Fibroblast of skin of right biceps (primary cell): ENCODE measurements at places on chromosomes 12 and 14.

- no peak for DNase-seq
Observed at GRCh38 chr12:89863968-89864367, 155.3 kb upstream of the ATP2B1 start.

- DNase-seq: no peak
Observed at GRCh38 chr12:105099356-105099755, 8.2 kb upstream of the WASHC4 start.

DNA sequence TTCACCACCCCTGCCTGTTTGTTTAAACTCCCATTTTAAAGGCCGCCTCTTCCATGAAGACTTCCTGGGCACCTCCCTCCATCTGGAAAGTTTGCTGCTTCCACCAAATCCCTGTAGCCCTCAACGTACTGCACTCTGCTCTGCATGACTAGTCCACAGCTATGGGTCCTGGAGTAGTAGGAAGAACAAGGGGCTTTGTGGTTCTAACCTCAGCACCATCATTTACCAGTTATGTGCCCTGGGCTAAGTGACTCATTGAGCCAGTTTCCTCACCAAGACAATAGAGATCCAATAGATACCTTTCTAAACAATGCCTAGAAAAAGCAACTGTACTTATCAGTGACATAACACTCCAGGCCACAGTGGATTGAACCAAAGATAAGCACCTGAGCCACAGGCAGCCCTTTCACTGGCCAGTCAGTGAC is 8.5 kb upstream of the LTBP2 start:
- peak; percentile 96 for DNase-seq

DNA sequence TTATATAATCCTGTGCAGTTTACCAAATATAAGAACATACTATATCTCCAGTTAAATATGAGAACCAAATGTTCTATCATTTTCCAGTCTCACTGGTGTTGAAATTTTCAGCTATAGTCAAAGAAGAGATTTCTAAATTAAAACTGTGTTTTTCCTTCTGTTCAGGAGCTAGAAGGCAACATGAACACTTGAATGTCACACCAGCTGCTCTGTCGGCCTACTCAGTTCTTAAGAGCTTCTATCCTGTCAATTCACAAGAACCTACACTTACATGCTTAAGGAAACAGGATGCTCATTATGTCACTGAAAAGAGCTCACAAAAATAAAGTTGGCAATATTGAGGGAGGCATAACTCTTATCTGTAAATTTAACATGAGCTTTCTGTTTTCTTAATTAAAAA is 43.1 kb downstream of the ATP2B1 start:
- no peak for DNase-seq

- peak; percentile 30 for DNase-seq
Observed at GRCh38 chr14:79661752-79662151, 549.6 kb downstream of the DIO2 start.

GRCh38 chr12:123532808-123533649 is 490 bp downstream of the RILPL1 start:
- peak; percentile 34 for DNase-seq

- DNase-seq: no peak
Observed at GRCh38 chr12:11805680-11806079, 156.2 kb downstream of the ETV6 start.

DNA sequence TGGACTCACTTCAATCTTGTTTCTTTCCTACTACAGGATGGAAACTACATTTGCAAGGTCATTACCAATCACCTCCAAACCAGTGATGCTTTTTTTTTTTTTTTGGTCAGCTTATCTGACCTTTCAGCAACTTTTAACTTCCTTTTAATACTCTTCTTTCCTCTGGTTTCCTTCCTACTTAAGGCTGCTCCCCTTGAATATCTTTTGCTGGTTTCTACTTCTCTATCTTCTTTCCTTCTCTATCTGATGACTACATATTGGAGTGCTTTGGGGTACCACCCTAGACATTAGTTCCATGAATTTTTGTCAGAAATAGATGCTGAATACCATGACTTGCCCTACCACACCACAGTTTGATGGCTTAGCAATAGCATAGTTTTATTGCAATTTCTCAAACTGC is 197.7 kb upstream of the DDHD1 start:
- no peak for DNase-seq

- no peak for DNase-seq
Observed at GRCh38 chr12:44379831-44380230, 496.3 kb downstream of the NELL2 start.

DNA sequence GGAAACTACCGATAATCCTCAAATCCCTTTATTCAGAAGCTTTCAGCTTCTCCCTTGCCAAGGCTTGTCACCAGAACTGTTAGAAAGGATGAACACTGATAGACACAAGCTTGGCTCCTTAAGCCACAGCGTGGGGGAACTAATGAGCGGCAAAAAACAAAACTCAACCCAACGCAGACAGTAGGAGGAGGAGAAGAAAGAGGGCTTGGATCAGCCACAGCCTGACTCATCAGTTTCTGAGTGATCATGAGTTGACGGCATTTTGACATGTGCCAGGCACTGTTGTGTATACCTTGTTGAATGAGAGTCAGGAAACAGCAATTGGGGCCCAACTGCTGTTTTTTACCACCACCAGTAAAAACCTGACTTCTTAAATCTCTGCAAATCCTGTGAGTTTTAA is 23.7 kb downstream of the PLXNC1 start:
- DNase-seq: peak; percentile 80

GRCh38 chr12:101086490-101087135 is 123.4 kb downstream of the SLC5A8 start:
- peak; percentile 46 for DNase-seq

GRCh38 chr12:30134229-30134628 is 350.5 kb upstream of the TMTC1 start:
- no peak for DNase-seq

- DNase-seq: peak; percentile 41
Observed at GRCh38 chr14:100079726-100080005, 14.4 kb downstream of the EVL start.

DNA sequence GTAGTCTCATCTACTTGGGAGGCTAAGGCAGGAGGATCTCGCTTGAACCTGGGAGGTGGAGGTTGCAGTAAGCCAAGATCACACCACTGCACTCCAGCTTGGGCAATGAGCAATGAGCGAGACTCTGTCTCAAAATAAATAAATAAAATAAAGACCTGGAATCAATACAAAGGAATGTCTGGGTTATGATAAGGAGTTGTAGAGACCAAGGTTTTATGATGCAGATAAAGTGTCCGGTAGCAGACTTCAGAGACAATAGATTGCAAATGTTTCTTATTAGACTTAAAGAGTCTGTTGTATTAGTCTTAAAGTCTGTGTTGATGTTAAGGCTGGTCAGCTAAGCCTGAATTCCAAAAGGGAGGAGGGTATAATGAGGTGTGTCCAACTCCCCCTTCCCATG is 35.2 kb upstream of the RNASE1 start:
- DNase-seq: no peak
